ENCODE measurements at places on chromosomes 4 and X.

GRCh38 chr4:6253961-6254360, 15.7 kb upstream of the WFS1 start:
- no peak for DNase-seq

- DNase-seq = no peak
These were observed 620.6 kb downstream of the RAPGEF2 start for GRCh38 chr4:159723341-159724048.

- no peak for DNase-seq
These were observed 64.7 kb upstream of the PTPN13 start for GRCh38 chr4:86529436-86529835.

GRCh38 chr4:113981591-113981990, 2.1 kb upstream of the ARSJ start:
- no peak for DNase-seq

DNA sequence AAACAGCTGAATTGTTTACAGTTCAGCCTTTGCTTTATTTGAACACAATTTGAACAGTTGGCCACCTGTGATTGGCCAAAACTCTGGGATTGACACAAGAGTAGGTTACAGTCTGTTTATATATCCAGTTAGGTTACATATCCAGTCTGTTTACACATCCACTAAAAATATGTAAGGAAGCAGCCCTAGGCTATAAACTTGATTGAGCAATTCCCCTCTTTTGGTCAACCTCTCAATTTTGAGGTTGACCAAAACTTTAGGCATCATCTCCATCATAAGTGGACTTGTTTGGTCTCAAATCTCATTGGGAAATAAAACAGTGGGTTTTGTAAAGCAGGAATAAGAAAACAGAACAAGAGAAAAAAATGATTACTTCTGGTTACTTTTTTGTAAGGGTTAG, 190.8 kb downstream of the SPATA18 start:
- DNase-seq = no peak

DNA sequence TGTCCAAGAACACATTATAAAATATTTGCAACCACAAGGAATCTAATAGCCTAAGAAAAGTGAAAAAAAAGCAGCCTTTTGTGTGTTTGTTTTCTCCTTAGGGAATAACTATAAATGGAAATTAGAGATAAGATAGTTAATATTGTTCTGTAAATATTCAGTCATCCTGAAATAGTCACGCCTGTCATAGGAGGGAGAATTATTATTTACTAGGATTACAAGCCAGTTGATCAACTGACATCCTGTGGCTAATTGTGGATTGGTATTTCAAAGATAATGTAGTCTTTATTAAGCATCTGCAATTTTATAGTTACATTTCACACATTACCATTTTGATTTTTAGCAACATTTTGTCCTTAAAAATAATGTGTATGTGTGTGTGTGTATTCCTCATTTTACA, 118.6 kb downstream of the CCSER1 start:
- no peak for DNase-seq

GRCh38 chr4:8203052-8203401, 3.9 kb downstream of the SH3TC1 start:
- DNase-seq = no peak

DNA sequence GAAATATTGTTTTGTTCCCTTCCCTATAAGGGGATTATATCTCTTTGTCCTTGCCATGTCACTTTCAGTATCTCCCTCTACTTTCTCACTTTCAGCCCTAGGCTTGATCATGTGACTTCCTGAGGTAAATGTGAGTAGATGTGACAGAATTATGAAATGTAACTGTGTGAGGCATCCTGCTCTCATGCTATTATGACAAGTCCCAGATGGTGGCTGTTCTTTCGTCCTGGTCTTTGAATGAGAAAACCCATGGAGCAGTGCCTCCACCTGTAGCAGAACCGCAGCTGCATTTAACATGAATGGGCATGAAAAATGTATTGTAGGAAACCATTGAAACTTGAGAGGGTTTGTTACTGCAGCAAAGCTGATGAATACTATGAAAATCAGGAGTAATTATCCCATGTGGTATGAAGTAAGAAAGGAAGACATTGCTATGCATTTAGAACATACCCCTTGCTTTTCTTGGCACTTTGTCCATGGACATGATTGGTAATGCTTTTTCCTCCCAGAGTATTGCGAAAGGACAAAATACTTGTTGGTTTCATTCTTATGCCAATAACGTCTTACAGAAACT, 202.2 kb upstream of the GPRIN3 start:
- no peak for DNase-seq

GRCh38 chr4:118736900-118737299, 51.7 kb downstream of the METTL14 start:
- no peak for DNase-seq

DNA sequence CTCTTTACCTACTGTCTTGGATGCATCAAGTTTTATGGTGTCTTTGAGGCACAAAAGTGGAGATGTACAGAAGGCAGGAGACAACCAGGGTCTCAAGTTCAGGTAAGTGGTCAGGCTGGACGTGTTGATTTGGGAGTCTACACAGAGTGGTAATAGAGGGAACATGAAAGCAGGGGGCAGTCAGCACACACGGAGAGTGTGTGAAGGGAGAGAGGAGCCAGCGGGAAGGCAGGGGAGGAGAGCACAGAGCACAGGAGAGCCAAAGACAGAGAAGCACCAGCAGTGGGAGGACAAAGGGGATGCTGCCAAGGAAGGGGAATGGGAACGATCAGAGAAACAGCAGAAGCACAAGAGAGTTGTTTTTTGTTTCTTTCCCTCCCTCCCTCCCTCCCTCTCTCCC, 32.9 kb downstream of the TMEM150C start:
- no peak for DNase-seq

DNA sequence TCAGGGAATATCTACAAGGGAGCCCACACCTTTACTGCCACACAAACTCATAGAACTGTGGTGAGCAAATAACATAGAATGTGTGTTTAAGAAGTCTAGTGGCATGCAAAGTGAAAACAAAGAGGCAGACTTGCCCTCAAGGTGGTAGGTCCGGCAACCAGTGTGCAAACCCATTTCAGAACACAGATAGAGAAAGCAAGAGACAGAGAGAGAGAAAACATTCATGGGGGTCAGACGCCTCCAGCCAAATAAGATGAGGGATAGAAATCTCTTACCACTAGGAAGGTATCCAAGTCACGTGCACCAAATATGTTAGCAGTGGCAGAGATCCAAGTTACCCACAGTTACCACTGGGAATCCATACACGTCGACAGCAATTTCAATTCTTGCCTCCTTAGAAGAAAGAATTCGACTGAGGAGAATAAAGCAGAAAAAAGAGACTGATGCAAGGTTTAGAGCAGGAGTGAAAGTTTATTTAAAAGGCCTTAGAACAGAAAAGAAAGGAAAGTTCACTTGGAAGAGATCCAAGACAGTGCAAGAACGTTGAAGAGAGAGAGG, 252.8 kb downstream of the NAP1L3 start:
- no peak for DNase-seq

DNA sequence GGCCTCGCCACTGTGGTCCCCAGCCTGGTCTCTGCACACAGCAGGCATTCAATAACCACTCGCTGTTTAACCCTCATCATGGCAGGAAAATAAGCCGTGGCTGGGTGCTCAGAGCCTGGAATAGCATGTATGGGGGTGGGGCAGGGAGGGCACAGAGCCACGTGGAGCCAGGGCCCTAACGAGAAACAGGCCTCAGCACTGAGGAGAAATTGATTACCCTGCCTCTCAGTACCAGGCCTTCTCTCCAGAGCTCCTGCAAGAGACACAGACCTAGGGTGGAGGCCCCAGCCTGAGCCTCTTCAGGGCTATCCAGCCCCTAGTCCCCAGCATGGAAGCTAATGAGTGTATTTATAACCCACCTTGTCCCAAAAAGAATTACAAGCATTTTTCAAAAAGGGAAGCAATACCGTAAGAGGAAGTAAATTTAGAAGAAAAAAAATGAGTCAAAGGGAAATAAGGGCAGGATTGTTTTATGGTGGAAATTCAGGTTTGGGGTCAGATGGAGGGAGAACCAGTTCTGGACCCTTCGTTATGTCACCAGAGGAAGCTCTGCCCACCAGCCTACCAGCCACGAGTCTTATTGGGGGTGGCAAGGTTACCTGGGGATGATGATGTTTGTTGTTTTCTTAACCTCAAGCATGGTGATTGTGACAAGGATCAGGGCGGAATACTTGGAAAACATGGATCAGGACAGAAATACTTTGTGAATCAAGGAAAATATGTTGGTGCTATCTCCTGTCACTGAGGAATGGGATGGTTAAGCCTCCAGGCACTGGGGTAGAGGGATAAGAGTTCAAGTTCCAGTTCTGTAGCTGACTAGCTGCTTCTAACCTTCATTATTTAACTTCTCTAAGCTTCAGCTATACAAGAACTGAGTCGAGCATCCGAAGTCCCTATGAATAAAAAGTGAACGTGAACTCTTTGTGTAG, 101.9 kb upstream of the RBPJ start:
- no peak for DNase-seq

GRCh38 chr4:38674258-38675144, 10.5 kb downstream of the KLF3 start:
- no peak for DNase-seq

DNA sequence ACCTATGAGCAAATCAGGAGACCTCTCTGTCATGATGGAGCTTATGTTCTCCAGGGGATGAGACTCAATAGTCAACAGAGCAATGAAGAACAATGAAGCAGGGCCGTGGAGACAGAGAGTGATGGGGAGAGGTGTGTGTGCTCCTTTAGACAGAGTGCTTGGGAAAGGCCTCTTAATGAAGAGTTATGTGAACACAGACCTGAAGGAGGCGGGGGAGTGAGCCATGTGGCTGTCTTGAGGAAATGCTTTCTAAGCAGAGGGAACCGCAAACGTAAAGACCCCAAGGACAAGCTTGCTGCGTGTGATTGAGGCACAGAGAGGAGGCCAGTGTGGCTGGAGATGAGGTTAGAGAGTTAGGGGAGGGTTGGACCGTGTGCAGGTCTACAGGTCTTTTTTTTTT, 53.1 kb downstream of the CHRNA9 start:
- DNase-seq = no peak

- DNase-seq = no peak
These were observed 34.0 kb downstream of the HSD17B11 start for GRCh38 chr4:87356832-87357526.
